Activated CD4-positive, alpha-beta T cell treated with anti-CD3 and anti-CD28 coated beads, Interleukin-2, Interleukin-6, amounts not matched to agents 100 ng/mL and 50 ng/mL, durations not matched to agents 16 hours and 8 hours (primary cell): ENCODE measurements at places on chromosomes 5 and 9.

DNA sequence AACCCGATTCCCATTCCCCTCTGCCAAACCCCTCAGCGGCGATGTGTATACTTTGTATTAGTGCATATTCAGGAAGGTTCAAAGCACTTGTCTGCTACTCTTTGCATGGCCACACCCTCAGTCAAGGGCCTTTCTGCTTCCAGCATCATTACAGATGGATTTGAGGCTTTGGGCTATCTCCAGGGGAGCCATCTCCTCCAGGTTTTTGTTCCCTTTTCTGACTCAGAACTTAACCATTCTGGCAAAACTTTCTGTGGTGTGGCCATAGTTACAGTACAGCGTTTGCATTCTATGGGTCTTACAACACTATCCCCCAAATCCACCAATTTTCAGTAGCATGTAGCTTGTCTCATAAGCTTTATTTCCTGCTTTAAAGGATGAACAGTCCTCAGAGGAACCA is 36.0 kb upstream of the SVEP1 start:
- no peak for DNase-seq

DNA sequence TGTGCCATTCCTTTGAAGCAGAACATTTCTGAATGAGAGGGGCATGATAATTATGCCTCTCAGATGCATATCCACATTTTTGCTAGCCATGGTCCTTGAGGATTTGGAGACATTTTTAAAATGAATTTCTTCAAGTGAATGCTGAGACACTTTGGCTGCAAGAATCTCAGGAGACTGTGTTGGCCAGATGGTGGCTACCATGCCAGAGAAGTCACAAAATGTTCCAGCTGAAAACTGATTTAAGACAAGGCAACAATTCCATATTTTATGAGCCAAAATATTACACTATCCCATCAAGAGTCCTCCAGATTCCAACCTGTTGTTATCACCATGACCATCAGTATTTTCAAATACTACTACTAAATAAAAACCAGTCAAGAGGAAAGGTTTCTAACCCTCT is 859.5 kb upstream of the DMAC1 start:
- no peak for DNase-seq

DNA sequence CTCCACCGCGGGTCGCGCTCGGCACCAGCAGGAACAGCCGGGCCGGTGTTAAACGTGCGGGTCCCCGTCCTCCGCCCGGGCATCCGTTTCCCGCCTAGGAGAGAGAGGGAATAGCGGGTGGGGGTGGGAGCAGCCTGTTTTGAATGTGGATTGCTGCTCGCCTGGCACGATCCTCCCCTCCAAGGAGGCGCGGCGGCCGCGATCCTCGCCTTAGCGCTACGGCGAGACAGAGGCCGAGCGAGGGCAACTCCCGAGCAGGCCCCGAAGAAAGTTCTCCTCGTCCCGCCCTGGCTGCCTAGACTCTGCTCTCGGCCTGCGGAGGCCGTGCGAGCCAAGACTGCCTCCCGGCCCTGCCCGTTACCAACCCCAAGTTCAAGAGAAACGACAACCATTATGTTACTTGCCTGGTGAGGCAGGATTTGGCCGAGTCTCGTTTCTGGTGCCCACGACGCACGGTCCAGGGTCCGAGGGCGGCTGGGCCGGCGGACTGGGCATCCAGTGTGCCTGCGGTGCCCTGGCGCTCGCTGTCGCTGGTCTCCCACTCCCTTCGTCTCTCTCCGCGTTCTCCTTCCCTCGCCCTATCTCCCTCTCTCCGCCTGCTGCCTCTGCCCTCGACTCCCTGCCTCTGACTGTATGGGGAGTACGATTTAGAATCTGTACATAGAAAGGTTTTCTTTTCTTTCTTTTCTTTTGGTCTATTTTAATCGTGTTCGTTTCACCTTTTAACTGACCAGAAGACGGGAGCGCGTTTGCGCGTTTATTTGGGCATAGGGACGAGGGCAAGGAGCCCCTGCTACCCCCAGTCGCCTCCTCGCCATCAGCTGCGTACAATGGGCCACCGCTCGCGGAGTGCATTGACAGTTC is 724 bp downstream of the NR2F1-AS1 start:
- no peak for DNase-seq

DNA sequence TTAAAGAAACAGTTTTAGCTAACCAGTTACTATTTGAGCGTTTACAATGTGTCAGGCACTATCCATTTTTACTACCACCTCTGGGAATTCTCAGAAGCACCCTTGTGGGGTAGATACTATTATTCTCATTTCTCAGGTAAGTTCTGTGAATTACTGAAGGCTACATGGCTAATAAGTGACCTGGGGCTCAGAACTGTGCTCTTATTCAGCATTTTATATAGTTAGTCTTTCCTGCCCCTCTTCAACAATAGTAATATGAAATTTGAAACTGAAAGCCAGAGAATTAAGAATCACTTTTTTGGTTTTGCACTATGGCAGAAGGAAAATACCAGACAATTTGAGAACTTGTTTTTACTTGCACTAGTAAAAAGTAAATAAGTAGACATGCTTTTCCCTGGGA is 11.8 kb downstream of the ELL2 start:
- DNase-seq, result peak; percentile 22
